ENCODE measurements at places on chromosomes 2 and 18.
A peak's percentile ranks its signal among the peaks of the same experiment; 100 is the strongest.

DNA sequence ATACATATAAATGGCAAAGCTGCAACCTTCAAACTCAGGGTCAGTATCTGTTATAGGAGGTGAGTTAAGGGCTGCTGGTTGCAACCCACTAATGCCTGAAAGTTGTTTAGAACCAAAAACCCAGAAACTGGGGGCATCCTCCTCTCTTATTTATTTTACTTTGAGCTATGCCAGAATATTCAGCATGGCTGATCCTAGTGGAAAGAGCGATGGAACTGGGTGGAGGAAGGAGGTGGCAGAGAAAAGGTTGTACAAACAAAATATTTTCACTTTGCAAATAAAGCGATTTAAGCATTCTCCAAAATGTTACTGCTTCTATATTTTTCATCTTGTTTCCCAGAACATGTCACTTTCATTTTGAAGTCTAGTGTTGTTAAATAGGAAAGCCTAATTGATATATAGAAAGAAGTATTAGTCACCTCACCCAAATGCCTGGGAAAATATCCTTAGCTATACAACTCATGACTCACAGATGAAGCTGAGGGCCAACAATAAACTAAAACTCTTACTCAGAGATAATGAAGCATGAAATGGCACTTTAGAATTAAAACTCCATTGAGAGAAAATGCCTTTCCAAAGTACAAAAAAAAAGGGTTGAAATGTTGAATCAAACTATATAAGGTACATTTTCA, 251.4 kb upstream of the UBE2E3 start:
- no peak for DNase-seq

- peak; percentile 42 for DNase-seq
Measured at GRCh38 chr2:204110338-204110741, 173.8 kb downstream of the ICOS start.

DNA sequence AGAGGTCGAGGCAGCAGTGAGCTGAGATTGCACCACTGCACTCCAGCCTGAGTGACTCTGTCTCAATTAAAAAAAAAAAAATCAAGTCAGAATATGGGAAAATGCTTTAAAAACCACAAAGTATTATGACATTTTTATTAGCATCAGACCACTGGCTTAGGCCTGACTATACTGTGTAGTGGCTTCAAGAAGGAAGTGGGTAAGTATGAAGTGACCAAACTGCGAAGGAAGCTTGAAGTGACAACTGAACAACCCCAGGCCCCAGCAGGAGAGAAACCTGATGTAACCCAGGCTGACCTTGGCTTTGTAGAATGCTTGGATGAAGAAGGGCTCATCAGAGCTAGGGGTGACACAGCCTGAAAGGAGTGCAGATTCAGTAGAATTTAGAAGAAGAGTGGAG, 21.4 kb upstream of the HAAO start:
- no peak for DNase-seq

GRCh38 chr2:98985905-98986666, 50.1 kb upstream of the CRACDL start:
- DNase-seq, result no peak

- no peak for DNase-seq
Measured at GRCh38 chr18:2032036-2032435, 539.3 kb downstream of the METTL4 start.

DNA sequence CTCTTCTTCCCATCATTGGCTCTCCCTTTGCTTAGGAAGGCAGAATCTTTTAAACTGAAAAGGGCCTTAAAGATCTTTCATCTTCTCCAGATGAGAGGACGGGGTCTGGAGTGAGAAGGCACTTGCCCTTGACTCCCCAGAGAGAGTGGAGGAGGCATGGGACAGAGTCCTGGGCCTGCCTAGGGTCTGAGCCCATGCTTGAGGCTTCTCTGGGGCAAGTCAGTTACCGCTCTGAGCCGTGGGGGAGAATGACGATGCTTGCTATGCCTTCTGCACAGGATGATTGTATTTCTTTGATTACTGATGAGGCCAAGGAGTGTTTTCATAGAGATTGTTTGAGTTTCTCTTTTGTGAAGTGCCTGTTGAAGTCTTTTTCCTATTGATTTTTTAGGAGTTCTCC, 921 bp downstream of the PLB1 start:
- no peak for DNase-seq

DNA sequence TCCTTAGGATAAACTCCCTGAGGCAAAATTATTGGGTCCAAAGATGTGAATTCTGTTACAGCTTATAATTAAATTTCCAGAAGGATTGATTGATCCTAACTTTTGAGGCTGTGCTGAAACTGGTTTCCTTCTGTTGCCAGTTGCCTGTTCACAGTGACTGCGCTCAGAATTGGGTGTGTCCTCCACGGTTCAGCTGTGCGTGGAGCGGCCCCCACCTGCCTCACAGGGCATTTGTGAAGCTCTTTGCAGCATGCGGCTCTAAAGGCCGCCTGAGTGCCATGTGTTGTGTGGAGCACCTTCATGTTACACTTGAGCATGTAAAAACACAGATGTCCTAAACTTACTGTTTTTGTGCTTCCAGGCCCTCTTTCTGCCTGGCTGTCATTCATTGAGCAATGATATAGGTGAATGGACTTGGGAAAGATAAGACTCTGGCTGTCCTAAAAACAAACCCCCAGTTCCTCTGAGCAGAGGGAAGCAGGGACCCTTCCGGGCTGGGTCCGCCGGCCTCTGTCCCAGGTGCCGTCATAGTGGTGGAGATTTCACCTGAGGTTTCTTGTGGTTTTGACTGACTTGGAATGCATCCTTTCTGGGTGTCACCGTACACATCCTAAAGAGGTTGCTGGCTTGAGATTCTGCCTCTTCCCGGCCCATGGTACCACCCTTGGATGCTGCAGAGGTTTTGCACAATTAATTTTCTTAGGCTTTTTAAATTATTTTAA, 173.6 kb downstream of the LDLRAD4 start:
- DNase-seq, result no peak

- no peak for DNase-seq
Measured at GRCh38 chr2:114754907-114755563, 312.6 kb downstream of the DPP10 start.

DNA sequence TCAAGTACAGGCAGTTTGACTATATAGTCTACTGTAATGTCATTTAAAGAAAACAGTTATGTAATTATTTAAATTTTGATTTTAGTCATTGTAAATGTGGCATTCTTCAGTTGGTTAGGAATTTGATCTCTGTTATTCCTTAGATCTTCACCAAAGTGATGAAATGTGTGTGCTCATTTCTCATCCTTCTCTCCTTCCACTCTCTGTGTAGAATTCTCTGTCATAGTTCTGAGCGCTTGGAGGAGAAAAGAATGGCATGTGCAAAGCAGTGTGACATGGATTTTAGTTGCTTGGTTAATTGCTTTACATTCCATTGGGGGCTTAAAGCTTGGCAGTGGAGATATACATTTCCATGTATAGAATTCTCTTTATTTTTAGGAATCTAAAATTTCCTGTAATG, 14.8 kb downstream of the PIK3C3 start:
- no peak for DNase-seq

DNA sequence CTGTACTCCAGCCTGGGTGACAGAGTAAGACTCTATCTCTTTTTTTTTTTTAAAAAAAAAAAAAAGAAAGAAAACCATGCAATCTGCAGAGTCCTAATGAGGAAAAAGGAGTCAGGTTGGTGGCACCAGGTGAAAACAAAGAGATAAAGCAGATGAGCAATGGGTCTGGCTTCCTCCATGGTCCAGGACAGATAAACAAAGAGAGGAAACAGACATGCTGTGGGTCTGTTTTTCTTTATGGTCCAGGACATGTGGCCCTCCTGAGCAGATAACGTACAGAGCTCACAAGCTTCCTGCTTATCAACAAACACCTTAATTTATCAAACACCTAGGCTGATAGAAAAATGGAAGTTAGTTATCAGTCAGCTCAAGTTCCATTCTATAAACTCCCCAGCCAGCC, 24.4 kb upstream of the TUBB6 start:
- no peak for DNase-seq

GRCh38 chr2:39679805-39680204, 14.1 kb downstream of the TMEM178A start:
- no peak for DNase-seq

GRCh38 chr18:36322408-36322728, 24.9 kb downstream of the FHOD3 start:
- no peak for DNase-seq

- DNase-seq, result no peak
Measured at GRCh38 chr2:150624001-150624401, 136.5 kb upstream of the RND3 start.

DNA sequence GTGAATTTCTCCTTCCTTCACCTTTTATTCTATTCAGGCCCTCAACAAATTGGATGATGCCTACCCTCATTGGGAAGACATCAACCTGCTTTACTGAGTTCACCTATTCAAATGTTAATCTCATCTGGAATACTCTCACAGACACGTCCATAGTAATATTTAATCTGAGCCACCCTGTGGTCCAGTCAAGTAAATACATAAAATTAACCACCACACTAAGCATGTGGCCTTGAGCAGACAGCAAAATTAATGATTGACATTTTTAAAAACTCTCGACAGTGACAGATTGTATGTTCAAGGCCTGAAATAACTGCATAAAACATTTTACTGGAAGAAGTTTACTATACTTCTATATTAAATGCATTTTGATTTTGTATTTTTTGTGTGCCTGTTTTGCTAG, 540.6 kb upstream of the GCFC2 start:
- DNase-seq, result no peak

DNA sequence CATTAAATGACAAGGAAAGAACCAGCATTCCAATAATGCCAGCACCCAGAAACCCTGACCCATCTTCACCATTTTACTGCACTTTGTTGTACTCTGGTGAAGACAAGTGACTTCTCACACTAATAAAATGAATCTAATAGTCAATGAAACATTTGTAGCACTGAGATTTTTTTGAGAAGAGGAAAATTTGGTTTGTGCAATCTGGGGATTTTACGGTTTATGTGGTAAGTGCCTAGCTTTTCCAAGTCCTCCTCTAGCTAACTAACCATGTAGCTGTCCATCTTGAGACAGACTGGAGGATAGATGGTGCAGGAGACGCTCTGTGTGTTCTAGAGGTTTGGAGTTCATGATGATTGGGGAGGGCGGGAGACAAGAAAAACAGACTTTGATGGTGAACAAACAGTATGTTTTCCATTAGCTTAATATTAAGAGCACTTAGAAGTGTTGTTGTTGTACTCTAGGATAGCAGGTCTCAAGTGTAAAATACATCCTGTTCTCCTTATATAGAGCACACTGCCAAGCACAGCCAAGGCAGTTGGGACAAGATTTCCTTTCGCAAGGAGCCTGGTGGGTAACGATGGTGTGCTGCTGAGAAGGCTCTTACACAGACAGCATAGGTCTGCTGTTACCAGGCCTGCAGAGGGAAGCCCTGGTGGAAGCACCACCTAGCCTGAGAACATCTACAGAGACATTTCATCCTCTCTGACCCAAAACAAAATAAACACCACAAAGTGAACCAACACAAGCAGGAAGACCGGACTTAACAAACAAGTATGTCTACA, 83.7 kb downstream of the BCL11A start:
- DNase-seq, result no peak

GRCh38 chr18:50399582-50399981, 24.7 kb downstream of the SKA1 start:
- DNase-seq, result no peak

- no peak for DNase-seq
Measured at GRCh38 chr2:224909885-224910573, 132.2 kb downstream of the DOCK10 start.

GRCh38 chr2:237432484-237433092, 18.6 kb upstream of the COL6A3 start:
- peak; percentile 92 for DNase-seq

- DNase-seq, result no peak
Measured at GRCh38 chr2:61288070-61288841, 126.3 kb downstream of the C2orf74 start.

- DNase-seq, result no peak
Measured at GRCh38 chr2:159129824-159130223, 156.7 kb downstream of the WDSUB1 start.

- no peak for DNase-seq
Measured at GRCh38 chr2:5617796-5618195, 74.4 kb upstream of the SOX11 start.

DNA sequence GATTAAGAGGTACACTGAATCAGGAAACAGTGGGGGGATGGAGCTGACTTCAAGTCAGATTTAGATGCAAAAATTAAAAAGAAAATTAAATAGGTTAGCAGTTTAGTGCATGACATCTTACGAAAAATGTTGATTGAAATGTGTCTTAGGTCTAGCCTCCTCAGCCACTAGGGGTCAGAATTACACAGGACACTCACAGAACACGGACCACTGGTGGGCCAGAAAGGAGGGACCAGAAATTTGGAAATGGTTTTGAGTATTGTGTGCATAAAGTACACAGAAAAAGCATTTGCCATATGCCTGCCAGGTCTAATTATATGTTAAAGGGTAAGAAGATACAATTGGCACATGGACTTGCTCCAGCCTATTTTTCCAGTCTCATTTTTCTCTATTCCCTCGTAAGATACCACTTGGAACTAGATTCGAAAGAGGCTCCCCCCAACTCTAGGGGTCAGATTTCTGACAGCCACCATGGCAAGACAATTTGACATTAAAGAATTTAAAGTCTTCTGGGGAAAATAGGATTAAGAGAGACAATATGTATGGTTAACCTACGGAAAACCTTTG, 550.2 kb upstream of the SETBP1 start:
- no peak for DNase-seq

GRCh38 chr2:157890969-157891642, 15.0 kb upstream of the ACVR1 start:
- DNase-seq, result no peak

DNA sequence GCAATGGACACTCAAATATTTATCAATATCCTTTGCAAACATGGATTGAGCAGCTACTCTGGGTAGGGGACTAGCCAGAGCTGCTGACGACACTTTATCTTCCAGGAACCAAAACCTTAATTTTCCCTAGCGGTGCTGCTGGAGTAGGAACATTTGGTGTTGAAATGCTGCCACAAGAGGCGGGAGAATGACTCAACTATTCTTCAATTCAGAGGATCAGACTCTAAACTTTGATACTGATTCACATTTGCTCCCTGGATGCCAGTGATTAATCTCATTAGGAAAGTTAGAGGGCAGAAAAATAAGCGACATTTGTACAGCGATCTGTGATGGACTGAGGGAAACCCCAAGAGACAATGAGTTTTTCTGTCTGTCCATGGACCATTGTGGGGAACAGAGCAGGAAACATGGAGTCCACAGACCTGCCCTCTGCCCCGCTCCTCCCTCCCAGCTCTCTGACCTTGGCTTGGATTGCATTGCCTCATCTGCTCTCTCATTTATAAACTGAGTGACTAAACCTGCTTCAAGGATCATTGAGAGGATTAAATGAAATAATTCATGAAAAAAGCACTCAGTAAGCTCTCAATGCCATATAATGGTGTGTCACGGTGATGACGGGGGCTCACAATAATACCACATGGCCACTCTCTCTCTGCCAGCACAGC, 12.6 kb upstream of the EPB41L3 start:
- DNase-seq, result no peak
